Activated naive CD4-positive, alpha-beta T cell treated with anti-CD3 and anti-CD28 coated beads, Interleukin-2, amount 50 U/mL, for 16 hours (primary cell): ENCODE measurements at places on chromosomes 13 and 19.

- no peak for DNase-seq
Measured at GRCh38 chr19:2883686-2884439, 16.7 kb downstream of the ZNF556 start.

DNA sequence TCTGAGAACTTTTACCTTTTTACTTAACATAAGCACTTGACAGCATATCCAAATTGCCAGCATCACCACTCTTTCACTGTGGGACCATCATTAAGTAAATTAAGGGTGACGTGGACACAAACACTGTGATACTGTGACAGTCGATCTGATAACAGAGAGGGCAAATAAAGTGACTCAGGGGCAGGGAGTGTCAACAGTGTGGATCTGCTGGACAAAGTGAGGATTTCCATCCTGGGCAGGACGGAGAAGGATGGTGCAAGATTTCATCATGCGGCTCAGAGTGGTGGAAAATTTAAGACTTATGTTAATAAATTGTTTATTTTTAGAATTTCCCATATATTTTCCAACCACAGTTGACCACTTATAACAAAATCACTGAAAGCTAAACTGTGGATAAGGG is 60.0 kb upstream of the WDFY2 start:
- no peak for DNase-seq

DNA sequence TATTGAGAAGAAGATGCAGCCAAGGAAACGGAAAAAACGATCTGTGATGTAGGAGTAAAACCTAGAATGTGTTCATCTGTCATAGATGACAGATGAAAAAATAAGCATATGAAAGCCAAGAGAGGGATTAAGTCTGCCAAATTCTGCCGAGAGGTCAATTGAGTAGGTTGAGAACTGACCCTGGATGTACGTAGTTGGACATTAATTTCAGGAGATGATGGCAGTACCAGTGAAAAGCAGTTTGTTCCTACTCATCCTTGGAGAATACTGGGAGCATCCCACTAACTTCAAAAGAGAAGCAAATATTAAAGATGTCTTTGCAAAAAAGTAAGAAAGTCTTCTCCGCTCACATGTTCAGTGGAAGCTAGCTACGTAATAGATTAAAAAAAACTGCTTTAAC is 11.8 kb upstream of the FGF9 start:
- no peak for DNase-seq

DNA sequence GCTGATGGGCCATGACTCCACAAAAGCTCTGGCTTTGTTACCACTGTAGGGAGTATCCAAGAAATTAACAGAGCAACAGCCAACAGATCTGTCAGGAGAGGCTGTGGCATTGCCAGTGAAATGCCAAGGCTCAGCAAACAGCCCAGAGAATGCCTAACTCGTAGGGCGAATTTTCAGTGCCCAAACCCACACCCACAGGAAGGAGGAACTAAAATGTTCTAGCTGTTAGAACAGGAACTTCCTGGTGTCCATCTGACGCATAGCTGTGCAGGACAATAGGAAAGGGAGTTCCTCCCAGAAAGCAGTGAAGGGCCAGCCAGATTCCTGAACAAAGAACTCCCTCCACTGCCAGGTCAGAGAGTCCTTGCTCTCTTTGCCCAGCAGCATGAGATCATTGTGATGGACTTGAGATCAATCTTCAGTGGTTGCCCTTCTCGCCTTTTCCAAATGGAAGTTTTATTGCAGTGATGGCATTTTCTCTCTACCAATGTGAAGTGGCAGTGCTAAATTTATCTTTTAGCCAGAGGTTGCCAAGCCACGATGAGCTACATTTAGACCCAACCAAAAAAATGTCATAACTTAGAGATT is 224.2 kb upstream of the STARD13 start:
- DNase-seq, result no peak

- DNase-seq, result no peak
Measured at GRCh38 chr13:25001476-25002206, 94.3 kb upstream of the PABPC3 start.

DNA sequence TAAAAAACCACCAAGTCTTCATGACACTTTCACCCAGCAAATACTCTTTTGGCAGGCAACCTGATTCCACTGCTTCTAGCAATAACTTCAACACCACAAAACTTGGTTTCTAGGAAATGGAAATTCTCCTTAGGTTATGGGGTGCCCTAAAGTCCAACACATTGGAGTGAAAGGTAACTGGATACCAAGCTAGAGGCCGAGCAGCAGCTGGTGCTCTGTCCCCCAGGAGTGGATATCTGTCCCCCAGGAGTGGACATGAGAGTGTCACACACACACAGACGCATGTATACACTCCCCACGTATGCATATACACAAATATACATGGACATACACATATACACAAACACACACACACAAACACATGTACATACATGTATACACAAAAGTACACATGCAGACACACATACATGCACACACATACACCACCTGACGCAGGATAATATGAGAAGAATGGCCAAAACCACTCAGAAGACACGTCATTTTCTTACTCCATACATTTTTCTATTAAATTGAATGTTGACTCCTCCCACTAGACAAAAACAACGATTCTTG is 50.8 kb downstream of the RFX2 start:
- no peak for DNase-seq

GRCh38 chr13:43136920-43137575 is 113.7 kb downstream of the DNAJC15 start:
- DNase-seq, result no peak

DNA sequence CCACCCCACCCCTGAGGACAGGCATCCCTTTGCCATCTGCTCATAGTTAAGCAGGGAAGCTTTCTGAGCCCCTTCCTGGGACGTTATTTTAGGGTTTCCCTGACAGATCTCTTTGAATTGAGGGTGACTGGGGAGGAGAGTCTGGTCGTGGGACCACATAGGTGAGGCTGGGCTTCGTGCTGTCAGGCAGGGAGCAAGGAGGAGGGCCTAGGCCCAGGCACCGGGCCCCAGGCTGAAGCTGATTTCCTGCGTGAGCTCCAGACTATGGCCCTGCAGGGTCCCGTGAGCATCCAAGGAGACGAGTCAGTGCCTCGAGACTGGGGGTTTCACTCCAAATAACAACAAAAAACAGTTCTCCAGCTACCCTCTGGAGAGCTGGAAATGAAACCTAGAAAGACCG is 60.4 kb downstream of the MYO9B start:
- no peak for DNase-seq

- DNase-seq, result peak; percentile 63
Measured at GRCh38 chr19:49331616-49332055, 3.6 kb upstream of the CD37 start.

GRCh38 chr19:40190891-40191835 is at the start of gene MAP3K10:
MAP3K10 (plus strand) TSS chr19:40191426; CDS start chr19:40192032, 606 bp downstream.
- peak; percentile 82 for DNase-seq

GRCh38 chr13:75307370-75307949 is 174.5 kb downstream of the TBC1D4 start:
- no peak for DNase-seq

GRCh38 chr13:46038296-46038695 is 14.2 kb downstream of the ZC3H13 start:
- DNase-seq, result no peak

GRCh38 chr19:40407714-40408597 is 5.2 kb downstream of the PRX start:
- no peak for DNase-seq

DNA sequence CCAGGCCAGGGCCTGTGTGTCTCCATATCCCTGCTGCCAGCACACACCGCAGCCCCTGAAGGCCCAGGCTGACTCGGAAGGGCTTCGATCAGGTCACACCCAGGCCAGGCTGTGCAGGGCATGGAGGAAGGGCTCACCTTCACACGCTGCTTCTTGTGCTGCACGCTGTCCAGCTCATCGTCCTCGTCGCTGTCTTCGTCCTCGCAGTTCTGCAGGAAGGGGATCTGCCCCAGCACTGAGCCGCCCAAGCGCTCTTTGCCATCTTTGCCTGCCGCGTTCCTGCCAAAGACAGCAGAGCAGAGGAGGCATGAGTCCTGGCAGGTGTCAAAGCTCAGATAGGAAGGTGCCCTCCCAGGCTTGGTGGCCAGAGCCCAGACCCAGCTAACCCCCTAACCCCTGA is 13.7 kb upstream of the PRKD2 start:
- no peak for DNase-seq

DNA sequence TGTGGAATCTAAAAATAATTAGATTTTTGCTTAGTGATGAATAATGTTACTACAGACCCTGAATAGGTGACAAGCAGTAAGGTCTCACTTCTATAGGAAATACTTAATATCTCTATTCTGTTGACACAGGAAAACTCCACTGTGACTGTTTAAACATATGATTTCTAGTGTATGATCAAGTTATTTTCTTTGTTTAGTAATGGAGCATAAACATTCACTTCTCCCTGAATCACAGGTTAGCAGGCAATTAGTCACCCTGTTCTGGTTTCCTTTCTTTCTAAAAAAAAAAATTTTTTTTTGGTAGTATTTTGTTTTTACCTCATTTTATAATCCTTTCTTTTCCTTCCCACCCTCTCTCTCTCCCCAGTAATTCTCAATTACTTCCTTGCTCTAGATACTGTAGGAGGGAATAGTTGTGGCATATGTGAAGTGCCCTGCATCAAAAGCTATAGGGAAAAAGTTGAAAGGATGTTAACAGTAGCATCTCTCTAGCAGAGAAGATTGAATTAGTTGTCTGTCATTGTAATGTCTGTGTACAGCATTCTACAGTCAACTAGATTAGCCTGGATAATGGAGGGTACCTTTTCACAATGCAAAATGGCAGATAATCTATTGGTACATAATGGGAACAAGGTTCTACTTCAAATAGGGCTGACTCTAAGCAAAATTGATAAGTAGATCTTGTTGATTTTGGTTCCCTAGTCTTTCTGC is 3.5 kb downstream of the HS6ST3 start:
- DNase-seq, result no peak

- no peak for DNase-seq
Measured at GRCh38 chr19:4518345-4519171, at the start of gene PLIN4. PLIN4 (minus strand) TSS chr19:4518486; CDS start chr19:4518272, 214 bp downstream.

DNA sequence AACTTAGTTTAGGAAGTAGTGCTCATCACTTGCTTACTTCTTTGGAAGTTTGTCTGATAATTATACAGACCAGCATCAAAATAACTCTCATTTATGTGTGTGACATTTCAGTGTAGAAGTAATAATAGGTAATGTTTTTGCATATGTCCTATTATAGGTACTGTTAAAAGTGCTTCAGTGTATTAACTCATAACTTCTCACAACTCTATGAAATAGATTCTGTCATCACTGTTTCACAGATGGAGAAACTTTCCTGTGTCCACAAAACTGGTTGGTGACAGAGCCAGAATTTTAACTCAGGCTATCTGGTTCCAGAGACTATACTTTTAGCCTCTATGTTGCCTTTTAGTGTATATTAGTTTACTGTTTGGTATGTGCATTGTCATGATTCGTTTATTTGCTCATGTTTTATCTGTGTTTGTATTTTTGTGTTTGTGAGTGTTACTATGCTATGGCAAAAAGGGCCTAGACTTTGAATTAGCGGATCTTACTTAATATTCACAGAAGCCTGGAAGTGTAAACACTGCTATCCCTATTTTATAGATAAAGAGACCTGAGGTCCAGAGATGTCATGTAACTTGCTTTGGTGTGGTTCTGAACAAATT is 12.7 kb downstream of the LPAR6 start:
- no peak for DNase-seq

GRCh38 chr13:94143624-94144350 is 335.7 kb downstream of the DCT start:
- DNase-seq, result no peak

GRCh38 chr13:56457535-56458190 is 683.1 kb upstream of the PRR20A start:
- DNase-seq, result no peak

- no peak for DNase-seq
Measured at GRCh38 chr19:57706346-57706745, 2.7 kb downstream of the ZNF154 start.

- DNase-seq, result peak; percentile 98
Measured at GRCh38 chr19:19821366-19821951, at the start of gene ZNF506. ZNF506 (minus strand) TSS chr19:19821750; CDS start chr19:19821603, 147 bp downstream.

GRCh38 chr19:17322854-17323253 is 11.8 kb downstream of the ANO8 start:
- no peak for DNase-seq

- DNase-seq, result no peak
Measured at GRCh38 chr13:105338773-105339172, 1196.7 kb downstream of the EFNB2 start.

GRCh38 chr13:73171271-73171682 is 112.5 kb downstream of the KLF5 start:
- no peak for DNase-seq

DNA sequence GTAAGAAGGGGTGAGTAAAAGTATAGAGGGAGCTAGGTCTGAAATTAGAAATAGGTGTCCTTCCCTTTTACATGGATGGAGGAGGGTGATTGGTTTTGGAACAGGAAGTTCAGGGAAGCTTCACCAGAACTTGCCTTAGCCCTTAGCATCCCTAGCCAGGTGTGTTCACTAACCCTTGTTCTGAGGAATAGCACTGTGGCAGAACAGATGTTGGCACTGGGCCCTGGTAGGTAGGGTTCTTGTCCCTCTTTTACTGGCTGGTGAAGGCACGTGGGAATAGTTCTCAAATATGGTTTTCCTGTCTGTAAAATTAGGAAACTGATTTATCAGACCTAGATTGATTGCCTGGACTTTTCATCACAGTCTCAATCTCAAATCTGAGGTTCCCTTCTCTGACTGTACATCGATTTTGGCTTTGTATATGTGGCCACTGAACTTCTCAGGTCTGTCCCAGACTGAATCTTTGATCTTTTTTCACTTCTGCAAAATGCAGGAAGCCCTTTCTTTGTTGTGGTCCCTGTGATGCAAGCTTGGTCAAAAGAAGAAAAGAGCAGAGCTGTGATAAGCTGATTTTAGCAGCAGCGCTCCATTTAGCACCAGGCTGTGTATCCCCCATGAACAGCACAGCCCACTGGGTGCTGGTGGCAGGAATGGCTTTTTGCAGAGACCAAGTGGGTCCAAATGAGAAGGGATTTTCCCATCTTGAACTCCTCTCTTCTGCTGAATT is 86.2 kb upstream of the HTR2A start:
- DNase-seq, result no peak

DNA sequence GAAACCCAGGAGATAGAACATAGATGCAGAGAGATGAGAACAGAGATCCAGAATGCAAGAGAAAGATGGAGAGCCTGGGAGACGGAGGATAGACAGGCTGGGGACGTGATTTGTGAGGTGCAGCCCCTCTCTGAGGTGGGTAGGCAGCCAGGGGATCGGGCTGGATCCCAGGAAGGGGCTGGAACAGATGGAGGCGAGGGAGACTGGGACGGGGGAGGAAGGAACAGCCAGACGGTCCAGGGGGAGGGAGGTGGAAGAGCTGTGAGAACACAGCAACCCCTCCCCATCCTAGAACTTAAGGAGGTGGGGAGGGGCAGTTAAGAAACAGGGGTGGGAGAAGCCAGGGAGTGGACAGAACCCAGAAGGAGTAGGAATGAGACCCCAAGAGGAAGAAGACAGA is 3.1 kb downstream of the SLC17A7 start:
- DNase-seq, result no peak

DNA sequence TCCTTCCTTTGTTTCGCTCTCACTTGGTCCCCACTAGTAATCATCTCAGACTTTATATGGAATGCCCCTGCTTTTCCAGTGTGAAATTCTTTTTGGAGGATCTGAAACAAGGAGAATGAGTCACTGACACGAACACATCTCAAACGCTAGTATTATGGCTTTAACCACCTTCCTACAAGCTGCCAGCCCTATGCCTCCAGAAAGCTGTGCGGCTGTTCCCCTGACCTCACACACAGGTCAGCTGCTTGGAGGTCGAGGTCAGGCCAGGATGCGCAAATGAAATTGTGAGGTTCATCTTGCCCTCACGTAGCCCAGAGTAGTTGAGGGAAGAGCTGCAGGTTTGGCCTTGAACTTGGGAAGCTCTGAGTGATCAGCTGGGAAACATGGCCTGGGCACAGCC is 449.8 kb downstream of the FGF9 start:
- no peak for DNase-seq

GRCh38 chr13:33548069-33548468 is 262.5 kb upstream of the STARD13 start:
- no peak for DNase-seq
